ENCODE measurements at places on chromosomes 11 and 22.
A peak's percentile ranks its signal among the peaks of the same experiment; 100 is the strongest.

DNA sequence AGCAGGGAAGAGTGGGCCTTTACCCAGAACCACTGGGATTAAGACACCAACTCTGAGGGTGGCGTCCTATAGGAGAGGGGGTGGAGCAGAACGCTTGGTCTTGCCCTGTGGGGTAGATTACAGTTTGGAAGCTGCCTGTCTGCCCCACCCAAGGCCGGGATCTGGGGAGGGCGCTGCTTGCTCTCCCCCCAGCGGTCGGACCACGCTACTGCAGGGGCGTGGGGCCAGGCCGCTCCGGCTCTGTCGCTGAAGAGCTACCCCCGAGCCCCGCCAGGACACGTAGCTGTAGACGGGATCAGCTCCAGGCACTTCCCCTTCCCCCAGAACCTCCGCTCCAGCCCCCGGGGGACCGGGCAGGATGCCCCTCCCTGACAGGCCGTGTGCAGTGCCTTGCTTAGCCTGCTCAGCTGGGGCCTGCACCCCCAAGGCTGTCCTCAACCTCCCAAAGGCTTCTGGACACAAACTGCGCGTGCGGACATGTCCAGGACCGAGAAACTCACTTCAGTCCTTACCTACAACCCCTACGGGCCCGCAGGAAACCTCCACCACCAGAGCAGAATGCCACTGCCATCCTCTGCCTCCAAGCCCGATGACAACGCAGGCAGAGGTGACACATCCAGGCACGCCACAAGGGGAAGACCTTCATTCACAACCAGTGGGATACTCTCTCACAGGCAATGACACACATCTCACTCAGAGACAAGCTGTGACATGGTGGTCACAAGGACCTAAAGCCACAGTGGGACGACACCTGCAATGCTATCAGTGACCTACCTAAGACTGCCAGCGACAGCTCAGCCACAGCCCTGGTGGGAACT is 3.6 kb downstream of the AHNAK start:
- DNase-seq, result peak; percentile 83

DNA sequence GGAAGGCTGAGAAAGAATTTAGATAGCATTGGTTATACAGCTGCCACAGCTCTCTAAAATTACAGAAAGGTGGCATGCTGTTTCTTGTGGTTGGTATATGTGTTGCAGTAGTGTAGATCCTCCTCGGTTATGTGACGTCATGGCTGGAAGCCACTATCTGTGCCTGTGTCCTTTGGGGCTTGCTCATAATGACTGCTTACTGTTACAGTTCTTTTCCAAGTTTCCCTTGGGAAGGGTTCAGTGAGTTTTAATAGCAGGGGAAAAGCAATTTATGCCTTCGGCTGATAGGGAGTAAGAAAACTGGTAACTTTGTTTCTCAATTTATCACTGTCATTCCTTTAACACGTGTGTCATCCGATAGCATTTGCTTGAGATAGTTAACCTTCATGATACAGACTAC is 47.2 kb downstream of the POLD3 start:
- DNase-seq, result no peak

GRCh38 chr11:123481640-123482039 is 51.6 kb downstream of the GRAMD1B start:
- no peak for DNase-seq

DNA sequence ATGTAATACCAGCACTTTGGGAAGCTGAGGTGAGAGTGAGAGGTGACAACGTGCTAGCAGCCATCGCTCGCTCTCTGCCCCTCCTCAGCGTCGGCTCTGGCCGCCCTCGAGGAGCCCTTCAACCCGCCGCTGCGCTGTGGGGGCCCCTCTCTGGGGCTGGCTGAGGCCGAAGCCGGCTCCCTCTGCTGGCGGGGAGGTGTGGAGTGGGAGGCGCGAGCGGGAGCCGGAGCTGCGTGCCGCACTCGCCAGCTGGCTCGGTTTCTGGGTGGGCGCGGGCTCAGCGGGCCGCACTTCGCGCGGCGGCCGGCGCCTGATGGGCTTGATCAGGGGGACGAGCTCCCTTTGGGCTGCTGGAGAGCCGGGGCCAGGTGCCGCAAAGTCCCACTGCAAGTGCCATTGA is 98.9 kb upstream of the UBASH3B start:
- peak; percentile 57 for DNase-seq

GRCh38 chr11:97814325-97814959 is 1206.3 kb upstream of the CNTN5 start:
- no peak for DNase-seq

DNA sequence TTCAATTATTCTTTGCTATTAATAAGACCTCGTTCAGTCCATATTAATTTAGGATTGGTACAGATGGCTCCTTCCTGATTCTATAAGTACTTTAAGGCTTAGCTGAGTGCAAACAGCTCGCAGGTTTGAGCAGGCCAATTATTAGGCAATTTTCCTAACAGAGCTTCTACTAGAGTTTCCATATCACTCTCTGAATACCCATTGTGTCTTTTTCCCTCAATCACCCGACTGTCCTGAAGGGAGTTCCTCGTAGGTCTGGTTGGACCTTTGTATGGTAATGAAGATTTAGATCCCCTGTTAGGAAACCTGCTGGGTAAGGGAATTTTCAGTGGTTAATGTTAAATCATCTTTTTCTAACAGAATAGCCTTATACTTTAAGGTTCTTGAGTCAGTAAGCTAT is 61.1 kb downstream of the ARHGAP42 start:
- DNase-seq, result no peak

GRCh38 chr11:35166369-35167360 is 27.7 kb downstream of the CD44 start:
- DNase-seq, result no peak

GRCh38 chr22:28381429-28382167 is 298.0 kb downstream of the TTC28 start:
- DNase-seq, result peak; percentile 22
